ENCODE measurements at places on chromosomes 12 and 14.
A peak's percentile ranks its signal among the peaks of the same experiment; 100 is the strongest.

- no peak for DNase-seq
Measured at GRCh38 chr12:32284561-32284960, 114.8 kb upstream of the FGD4 start.

- DNase-seq = peak; percentile 75
Measured at GRCh38 chr12:53180931-53181645, 363 bp upstream of the CSAD start.

DNA sequence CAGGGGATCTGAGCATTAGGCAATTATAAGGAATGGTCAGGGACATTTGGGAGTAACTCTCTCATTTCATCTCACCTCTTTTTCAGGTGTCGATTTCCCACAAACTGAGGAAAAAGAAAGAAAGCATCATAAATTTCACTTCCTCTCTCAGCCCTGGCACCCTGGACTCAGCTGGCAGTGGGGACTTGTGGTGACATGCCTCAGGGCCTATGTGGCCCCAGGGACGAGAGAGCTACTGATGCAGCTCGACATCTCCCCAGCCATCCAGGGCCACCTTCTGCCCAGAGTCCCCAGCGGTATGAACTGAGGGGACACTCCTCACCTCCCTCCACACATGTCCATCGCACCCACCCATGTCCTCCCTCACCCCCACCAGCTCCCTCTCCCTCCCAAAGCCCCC is 11.7 kb downstream of the TNFRSF1A start:
- no peak for DNase-seq

- DNase-seq = peak; percentile 80
Measured at GRCh38 chr12:49198431-49199155, 9.7 kb upstream of the TUBA1A start.

GRCh38 chr12:106106892-106107291 is 31.9 kb downstream of the NUAK1 start:
- DNase-seq = peak; percentile 38

GRCh38 chr12:86669010-86669409 is 412.8 kb upstream of the MGAT4C start:
- DNase-seq = peak; percentile 52

DNA sequence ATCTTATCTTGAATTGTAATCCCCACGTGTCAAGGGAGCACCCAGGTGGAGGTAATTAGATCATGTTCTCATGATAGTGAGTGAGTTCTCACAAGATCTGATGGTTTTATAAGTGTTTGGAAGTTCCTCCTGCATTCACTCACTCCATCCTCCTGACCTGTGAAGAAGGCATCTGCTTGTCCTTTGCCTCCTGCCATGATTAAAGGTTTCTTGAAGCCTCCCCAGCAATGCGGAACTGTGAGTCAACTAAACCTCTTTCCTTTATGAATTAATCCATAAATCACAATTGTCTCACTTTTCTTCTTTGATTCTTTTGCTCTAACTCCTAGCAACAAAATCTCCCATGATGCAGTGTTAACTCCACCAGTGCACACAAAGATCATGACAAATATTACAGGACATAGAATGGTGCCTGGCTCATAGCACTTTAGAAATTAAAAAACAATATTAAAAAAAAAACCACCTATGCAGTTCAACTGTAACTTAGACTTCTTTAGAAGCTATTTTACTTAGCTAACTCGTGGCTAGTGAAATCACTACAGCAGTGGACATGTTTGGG is 37.6 kb upstream of the MGAT4C start:
- no peak for DNase-seq

Measured in kidney tubule cell (primary cell).